ENCODE measurements at places on chromosomes 11 and 22.

DNA sequence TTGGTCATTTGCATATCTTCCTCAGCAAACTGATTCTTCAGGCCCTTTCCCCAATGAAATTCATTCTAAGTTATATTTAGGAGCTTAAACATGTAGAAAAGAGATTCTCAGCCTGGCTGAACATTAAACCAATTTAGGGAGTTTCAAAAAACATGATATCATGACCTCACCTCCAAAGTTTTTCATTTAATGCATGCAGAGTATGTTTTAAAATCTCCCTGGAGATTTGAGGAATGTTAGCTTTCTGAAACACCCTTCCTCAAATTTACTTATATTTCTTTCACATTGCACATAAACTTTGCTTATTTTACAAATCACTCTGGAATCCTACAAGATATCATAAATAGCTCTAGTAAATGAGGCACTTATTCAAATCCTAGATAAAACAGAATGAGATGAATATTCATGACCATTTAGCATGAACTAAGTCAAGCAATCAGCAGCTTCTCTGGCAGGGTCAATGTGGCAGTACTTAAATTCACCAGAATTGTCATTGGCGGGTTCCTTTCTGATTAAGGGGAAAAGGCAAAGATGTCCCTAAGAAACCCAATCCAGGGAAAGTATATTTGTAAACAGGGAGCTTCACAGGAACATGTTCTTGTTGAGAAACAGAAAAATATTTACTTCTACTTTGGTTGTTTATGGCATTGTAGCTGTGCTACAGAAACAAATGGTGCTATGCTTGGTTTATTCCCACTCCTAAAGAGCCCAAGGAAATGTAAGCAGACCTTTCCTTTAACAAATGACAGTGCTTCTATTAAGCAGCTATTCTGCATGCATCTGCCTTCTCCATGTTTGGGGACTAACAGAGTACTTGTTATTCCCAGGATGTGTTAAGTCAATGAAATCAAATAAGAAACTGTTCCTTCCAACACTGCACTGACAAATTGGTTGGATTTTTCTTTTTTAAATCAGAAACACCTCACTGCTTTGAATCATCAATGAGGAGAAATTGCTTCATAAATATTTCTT is 162.3 kb downstream of the C11orf87 start:
- no peak for DNase-seq

- DNase-seq: peak; percentile 32
Measured at GRCh38 chr22:46070803-46071450, 79.4 kb upstream of the PPARA start.

- DNase-seq: no peak
Measured at GRCh38 chr11:69881467-69882269, 62.5 kb upstream of the FGF3 start.

GRCh38 chr11:34665077-34665835 is 44.4 kb downstream of the EHF start:
- no peak for DNase-seq

- DNase-seq: no peak
Measured at GRCh38 chr11:87432022-87432421, 394.3 kb downstream of the TMEM135 start.

- no peak for DNase-seq
Measured at GRCh38 chr11:64124147-64124546, 41.8 kb downstream of the MACROD1 start.

DNA sequence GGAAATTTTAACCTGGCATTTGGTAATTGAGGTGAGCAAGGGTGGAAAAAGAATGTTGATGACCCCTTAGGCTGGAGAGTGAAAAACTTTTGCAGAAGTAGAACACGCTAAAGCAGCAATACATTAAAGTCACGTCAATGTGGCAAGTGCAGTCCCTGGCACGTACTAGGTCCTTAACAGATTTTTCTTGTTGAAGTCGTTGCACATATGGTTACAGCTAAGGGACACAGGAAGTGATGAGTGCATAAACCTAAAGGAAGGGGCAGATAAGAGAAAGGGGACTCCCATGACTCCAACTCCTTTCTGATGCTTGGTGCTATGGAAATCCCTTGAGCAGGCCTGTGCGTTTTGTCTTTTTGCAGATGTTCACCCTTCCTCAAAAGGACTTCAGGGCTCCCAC is 1.2 kb downstream of the ACCS start:
- no peak for DNase-seq

- no peak for DNase-seq
Measured at GRCh38 chr22:22432937-22433336, 75.6 kb downstream of the ZNF280B start.

- no peak for DNase-seq
Measured at GRCh38 chr11:115383431-115383830, 120.8 kb downstream of the CADM1 start.

GRCh38 chr11:38648604-38649003 is 2050.6 kb upstream of the RAG2 start:
- no peak for DNase-seq

GRCh38 chr22:50204571-50204970 is 3.8 kb downstream of the SELENOO start:
- DNase-seq: no peak

DNA sequence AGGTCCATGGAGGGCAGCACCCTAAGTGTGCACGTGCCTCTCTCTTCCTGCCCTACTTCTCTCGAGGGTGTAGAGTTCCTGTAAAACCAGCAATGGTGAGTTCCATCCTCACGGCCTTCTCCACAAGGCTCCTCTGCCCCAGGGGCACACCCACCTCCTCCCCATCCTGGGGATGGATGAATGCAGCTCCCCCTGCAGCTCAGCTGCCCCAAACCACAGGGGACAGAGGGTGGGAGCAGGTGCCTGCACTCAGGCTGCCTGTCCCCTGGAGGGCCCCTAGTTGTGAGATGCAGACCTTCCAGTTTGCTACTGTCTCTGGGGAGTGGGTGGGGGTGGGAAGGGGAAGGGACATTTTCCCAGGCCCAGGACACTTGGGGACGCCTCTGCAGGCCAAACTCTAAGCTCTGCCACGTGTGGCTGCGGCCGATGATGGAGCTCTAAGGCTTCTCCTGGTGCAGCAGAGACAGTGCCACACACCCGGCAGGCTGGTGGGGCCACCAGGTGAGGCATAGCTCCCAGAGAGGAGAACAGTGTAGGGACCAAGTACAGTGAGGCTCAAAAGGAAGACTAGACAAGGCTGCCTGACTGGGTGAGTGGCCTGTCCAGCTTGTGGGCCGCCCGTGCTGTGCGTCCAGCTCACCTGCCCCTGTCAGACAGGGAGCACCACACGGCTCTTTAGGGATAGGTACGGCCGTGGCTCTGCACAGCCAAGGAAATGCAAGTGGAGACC is 540.9 kb downstream of the TBC1D22A start:
- DNase-seq: no peak

DNA sequence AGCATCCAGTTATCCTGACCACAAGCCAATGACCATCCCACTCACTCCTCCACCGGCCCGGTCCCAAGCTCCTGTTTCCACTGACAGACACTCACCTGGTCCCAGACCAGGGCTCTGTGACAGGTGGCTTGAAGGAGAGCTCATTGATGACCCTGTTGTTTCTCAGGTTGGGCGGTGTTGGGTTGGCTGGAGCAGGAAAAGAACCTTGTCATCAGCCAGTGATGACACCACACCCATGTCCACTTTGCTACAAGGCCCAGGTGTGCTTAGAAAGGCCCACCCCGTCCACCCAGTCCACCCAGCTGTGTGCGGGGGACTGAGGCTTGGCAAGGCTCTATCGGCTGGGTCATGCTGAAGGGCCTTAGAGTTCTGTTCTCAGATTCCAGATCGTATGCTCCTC is 42.9 kb downstream of the GAB4 start:
- no peak for DNase-seq

GRCh38 chr11:131674051-131674755 is 303.8 kb downstream of the NTM start:
- no peak for DNase-seq

DNA sequence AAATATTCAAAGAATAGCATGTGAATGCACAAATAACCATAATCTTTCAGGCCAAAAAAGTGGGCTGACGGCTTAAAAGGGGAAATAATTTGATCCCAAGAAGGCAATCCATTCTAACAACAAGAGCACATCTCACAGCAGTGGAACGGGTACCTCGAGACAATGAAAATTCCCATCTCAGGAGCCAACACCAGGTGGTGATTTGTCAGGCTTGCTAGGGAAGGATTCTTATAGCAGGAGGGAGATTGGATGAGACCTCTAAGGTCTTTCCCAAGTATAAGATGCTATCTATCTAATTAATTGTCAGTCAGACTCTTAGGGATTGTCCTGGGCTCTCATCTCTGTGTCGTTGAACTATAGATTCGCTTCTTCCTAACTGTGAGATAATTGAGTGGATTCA is 284.0 kb downstream of the ETS1 start:
- no peak for DNase-seq

DNA sequence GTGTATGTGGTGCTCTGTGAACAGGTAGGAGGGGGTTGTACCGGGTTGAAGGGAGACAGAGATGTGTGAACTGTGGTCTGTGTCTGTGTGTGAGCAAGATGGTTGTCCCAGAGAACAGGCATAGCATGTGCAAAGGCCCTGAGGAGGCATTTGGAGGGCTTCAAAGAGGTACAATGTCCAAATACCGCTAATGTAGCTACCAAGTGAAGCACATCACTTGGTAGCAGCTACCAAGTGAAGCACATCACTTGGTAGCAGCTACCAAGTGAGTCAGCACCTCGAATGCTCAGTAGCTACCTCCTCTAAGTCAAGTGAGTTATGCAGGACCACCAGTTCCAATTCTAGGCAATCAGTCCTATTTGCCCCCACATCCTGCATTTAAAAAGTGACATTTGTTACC is 72.4 kb downstream of the KIAA1671 start:
- DNase-seq: no peak

GRCh38 chr11:106152013-106152412 is 74.6 kb downstream of the AASDHPPT start:
- no peak for DNase-seq

GRCh38 chr11:33575311-33575710 is 125.3 kb downstream of the C11orf91 start:
- DNase-seq: no peak

- no peak for DNase-seq
Measured at GRCh38 chr22:49643466-49643865, 184.2 kb downstream of the BRD1 start.

DNA sequence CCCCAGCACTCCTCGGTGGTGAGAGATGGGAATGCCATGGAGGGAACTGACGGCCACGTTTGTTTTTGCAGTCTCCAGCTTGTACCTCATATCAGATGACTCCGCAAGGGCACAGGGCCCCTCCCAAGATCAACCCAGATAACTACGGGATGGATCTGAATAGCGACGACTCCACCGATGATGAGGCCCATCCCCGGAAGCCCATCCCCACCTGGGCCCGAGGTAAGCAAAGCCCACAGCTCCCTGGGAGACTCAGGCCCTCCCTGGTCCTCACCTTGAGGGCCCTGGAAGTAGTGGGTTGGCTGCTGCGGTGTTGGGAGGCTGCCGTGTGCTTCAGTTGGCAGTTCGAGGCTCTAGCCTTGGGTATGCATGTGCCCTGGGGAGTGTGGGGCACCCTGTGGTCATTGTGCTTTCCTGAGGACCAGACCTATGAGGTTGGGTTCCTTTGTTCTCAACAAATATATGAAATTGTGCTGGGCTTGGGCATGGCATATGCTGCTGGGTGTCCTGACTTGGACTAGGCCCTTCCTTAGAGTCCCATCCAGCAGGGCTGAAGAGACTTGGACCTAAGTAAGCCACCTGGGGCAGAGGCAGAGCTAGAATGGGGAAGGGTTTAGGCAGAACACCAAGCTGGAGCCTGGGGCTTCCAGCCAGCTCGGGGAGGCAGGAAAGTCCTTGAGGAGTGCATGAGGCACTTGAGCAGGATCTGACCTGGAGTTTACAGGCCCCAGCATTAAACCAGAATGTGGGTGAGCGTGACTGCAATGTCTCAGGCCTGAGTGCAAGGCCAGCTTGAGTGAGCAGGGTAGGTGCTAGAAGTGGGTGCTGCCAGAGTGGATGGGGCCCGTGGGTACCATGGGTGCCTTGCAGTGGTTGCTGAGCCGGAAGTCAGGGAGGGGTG is 26.4 kb downstream of the INCENP start:
- DNase-seq: no peak

GRCh38 chr11:2846056-2846455 is 39.5 kb downstream of the CDKN1C start:
- DNase-seq: no peak

DNA sequence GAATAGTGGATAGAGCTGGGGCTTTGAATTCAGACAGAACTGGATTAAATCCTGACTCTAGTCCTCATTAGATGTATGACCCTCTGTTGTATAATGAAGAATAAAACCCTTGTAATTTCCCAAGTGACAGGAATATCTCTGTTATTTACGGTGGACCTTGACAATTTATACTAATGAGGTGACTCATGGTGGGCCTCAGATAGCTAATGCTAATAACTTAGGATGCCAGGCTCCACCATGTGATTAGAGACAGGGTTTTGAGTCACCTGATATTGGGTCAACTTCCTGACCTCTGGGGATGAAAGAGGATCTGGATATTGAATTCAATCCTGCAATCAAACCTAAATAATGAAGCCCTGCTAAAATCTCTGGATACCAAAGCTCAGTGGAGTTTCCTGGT is 33.6 kb downstream of the OSBP start:
- no peak for DNase-seq

- DNase-seq: no peak
Measured at GRCh38 chr11:70244698-70245097, 25.8 kb upstream of the PPFIA1 start.

- no peak for DNase-seq
Measured at GRCh38 chr22:26700886-26701285, 43.5 kb downstream of the MIAT start.

GRCh38 chr22:39129081-39129480 is 23.4 kb downstream of the CBX7 start:
- no peak for DNase-seq

GRCh38 chr11:110600322-110600721 is 111.9 kb downstream of the ARHGAP20 start:
- DNase-seq: no peak

DNA sequence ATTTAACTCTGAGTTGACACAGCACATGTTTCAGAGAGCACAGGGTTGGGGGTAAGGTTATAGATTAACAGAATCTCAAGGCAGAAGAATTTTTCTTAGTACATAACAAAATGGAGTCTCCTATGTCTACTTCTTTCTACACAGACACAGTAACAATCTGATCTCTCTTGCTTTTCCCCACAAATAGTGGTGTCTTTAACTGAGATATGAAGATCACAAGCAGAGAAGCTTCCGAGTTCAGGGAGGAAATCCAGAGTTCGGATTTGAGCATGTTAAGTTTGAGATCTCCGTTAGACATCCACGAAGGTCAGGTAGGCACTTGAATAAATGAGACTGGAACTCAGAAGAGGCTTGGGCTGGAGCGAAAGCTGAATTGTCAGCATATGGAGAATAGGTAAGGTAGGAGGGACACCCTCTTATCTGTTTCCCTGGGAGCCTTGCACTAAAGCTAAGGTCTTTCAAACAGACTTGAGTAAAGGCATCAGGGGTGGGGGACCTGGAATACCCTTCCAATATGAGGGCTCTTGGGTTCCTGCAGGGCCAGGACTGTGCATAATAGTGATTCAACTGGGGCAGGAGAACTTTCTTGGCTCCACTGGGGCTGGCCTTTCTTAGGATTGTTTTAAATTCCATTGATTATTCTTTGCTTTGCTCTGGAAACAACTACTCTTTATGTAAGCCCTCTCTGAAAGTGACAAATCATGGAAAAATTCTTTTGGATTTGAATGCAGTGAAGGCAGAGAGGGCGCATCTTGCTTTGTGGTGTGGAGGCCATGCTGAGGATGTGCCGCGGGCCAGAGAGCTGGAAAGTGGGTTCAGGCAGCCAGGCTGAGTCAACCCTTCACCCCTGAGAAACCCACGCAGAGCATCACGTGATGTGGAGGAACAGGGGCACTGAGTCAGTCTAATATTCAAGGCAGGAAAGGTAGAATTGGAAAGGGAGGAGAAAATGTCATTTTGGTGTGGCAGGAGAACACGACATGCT is 62.7 kb upstream of the AMPD3 start:
- DNase-seq: no peak

- no peak for DNase-seq
Measured at GRCh38 chr11:127071606-127072005, 71.0 kb upstream of the KIRREL3 start.

Measured in T-helper 17 cell (primary cell).